ENCODE measurements at places on chromosomes 11 and 22. TPM values are rescaled to one million over a fixed set of nuclear protein-coding genes. Genes with fewer than 3 reads are reported as not detected.
A peak's percentile ranks its signal among the peaks of the same experiment; 100 is the strongest.

The YPEL4 gene
- total RNA-seq: not detected

DNA sequence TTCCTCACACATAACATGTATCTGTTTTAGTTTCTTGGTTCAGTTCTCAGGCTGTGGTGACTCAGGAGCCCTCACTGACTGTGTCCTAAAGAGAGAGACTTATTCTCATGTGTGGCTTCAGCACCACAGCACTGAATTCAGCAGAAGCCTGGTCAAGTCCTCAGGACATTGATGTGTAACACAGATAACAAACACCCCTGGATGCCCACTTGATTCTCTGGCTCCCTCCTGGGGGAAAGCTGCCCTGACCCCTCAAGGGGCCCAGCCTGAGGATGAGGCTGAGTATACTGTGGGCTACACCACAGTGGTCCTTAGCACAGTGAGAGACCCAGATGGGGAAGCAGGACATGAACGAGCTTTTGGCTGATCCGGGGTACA, 87.2 kb upstream of the VPREB1 start:
- ATAC-seq: peak; percentile 14

DNA sequence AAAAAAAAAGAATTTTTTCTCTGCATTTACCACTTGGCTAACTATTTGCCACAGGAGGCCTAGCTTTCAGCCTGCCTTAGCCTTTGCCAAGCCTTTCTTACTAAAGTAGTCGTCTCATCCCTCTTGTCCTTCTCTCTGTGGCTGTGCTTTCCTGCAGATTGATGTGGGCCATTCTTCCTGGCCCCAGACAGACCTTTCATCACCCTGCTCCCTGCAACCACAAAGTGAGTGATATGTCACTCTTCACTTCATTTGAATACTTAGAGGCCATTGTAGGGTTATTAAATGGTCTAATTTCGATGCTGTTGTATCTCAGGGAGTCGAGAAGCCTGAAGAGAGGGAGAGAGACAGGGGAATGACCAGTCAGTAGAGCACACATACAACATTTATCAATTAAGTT, 37.6 kb downstream of the ART5 start:
- ATAC-seq: no peak

The PICALM gene
- 134 TPM for total RNA-seq

- peak; percentile 94 for ATAC-seq
These were observed 15.9 kb downstream of the MOGAT2 start for GRCh38 chr11:75733431-75734107.

- ATAC-seq: no peak
These were observed 566.2 kb downstream of the TBC1D22A start for GRCh38 chr22:47328550-47329243.

The TRIM51 gene
- not detected for total RNA-seq

DNA sequence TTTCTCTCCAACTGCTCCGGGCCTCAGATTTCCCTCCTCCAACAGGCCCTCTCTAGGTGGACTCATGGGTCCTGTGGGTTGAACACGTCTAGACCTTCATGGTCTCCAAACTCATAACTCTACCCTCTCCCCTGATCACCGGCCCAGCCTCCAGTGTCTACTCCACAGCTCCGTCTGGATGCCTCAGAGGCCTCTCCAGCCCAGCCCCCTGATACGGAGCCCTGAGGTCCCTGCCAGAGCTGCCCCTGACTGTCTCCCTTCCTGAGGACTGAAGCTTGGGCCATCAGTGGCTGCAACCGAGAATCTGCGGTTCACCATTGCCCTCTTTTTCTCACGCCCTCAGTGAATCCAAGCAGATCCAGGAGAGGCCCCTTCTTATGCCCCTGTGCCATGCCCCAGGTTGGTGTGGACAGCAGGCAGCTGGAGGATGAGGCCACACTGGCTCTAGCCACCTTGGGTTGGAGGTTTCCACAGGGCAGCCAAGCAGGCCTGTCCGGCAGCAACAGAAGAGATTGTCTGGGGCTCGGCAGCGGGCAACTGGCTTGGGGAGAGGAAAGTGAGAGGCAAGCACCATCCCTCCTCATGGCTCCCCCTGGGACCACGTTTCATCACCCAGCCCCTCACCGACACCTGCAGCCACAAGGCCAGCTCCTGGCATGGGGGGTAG, 104.6 kb upstream of the FGF3 start:
- no peak for ATAC-seq

GRCh38 chr11:57713835-57714234, 1.4 kb downstream of the TMX2 start:
- no peak for ATAC-seq

The NELL1 gene
- not detected for total RNA-seq

DNA sequence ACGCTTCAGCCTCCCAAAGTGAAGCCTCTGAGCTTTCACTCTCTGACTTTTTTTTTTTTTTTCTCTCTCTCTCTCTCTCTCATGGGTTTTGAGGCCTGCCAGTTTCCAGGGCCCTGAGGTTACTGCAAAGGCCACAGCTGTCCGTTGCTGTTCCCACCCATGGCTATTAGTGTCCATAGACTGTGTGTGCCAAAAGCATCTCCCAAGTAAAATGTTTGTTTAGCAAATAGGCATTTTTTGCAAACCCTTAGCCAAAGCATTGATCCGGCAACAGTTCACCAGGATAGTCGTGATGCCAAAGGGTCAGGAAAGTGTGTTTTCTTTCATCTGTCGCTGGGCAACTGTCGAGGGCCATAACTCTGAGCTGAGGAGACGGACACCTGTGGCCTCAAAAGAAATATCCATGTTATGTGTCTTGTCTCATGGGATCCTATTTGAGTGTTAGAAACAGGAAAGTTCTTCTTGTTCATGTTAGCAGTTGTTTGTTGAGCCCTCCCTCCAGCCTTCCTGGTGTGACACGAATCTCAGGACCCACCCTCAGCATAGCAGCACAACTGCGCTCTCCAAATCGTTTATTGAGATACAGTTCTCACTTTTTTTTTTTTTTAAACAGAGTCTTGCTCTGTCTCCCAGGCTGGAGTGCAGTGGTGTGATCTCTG, 18.4 kb downstream of the FADS2 start:
- no peak for ATAC-seq

GRCh38 chr11:130096823-130097222, 27.1 kb downstream of the APLP2 start:
- ATAC-seq: no peak

The CASP5 gene
- total RNA-seq: not detected

- ATAC-seq: no peak
These were observed 88.8 kb downstream of the ABTB2 start for GRCh38 chr11:34268906-34269430.

DNA sequence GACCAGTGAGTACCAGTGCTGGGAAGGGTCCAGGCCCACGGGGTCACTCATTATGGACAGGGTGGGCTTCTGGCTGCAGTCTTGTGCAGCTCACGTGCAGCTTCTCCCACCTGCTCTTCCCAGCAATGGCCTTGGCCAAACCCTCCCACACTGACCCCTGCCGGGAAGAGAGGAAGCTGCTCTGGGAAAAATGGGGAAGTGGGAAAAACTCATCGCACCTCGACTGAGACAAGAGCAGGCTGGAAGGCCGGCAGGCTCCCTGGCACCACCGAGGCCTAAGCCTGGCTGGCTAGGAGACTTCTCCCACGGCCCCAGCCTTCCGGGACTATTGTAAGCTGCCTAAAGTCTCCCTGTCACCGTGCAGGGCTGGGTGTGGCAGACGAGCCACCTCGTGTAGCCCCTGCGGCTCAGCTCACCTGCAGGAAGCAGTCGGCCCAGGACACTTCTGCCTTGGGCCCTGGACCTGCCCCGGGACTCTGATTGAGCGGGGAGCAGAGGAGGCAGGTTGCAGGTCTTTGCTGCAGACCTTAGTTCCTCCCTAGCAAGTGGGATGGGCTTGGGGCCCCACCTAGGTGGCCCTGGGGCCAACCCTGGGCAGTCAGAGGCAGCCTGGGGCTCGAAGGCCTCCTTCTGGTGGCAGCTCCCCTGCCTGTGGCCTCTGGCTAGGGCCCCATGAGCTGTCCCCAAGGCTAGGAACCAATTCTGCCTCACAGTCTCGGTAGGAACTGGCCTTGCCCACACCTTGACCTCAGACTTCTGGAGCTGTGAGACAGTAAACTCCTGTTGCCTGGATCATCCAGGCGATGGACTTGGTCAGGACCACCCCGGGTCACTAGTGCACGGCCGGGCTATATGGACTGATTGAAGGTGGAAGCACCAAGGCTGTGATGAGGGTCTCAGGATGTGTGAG, 23.1 kb downstream of the MRGPRG start:
- ATAC-seq: no peak

The SERPING1 gene
- not detected for total RNA-seq

The OMP gene
- total RNA-seq: not detected

- ATAC-seq: no peak
These were observed 3.6 kb downstream of the CHADL start for GRCh38 chr22:41237036-41237706.

DNA sequence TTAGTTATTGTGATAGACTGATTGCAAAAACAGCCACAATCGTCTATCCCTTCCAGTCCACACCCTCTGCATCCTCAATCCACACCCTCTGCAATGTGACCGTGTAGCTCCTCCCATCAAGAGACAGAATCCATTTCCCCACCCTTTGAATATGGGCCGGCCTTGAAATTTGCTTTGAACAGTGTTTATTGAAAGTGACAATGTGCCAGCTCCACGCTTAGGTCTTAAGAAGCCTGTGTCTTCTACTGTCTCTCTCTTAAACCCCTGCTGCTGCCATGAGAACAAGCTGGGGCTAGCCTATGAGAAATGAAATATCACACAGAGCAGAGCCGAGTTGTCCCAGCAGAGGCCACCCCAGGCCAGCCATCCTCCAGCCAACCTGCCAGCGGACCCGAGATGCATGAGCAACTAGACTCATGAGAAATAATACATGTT, 22.3 kb upstream of the MICAL2 start:
- peak; percentile 12 for ATAC-seq

GRCh38 chr11:559712-560304, 730 bp downstream of the LMNTD2 start:
- no peak for ATAC-seq

The VSTM5 gene
- total RNA-seq: not detected

DNA sequence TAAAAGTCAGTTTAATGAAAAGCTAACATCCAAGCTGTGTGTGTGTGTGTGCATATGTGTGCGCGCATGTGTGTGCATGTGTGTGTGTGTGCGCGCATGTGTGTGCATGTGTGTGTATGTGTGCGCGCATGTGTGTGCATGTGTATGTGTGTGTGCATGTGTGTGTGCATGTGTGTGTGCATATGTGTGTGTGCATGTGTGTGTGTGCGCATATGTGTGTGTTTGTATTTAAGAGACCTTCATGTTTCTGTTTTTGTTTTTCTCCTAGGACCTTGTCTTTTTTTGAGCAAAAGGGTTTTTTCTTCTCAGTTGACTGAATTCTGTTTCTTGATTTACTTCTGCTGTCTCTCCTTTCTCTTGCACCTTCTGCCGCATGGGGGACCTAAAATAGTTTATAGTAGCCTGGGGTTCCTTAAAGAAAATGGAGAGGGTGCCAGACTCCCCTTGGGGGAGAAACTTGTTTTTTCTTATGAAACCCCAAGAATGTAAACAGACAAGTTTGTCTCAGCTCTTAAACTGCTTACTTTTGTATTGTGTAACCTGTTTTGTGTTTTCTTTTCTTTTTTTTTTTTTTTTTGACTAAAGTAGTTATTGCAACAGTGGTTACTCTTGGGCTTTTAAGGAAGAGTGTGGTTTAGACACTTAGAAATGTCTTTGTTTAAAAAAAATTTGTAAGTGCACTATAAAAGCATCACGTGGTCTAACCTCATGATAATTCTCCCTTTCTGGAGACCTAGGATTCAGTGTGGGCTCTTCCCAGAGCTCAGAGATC, 53.0 kb downstream of the OSBPL5 start:
- no peak for ATAC-seq

DNA sequence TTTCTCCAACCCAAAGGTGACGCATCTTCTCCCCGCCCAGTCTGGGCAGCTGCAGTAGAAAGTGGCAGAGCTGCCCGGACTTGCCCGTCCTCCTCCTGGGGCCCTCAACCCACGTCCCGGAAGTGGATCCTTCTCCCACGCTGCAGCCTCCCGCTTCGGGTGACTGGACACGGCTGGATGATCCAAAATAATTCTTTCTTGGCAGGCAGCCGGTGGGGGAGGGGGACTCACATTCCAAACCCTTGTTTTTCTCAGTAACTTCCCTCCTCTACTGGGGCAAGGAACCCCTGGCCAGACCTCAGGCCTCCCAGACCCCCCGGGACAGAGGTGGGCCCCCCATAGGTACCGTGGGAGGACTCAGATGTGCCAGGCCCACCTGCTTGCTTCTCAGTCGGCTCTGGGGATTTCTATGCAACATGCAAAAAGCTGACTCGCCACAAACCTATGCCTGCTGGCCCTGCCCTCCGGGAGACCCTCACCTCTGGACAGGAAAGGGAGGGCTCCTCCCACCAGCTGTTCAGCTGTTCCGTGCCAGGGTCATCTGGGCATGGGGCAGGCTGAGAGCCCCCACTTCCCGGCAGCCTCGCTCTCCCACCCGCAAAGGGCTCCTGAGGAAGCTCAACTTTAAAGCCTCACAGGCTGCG, 1.4 kb downstream of the PLXNB2 start:
- ATAC-seq: peak; percentile 62

The TRIM48 gene
- total RNA-seq: not detected

The CTTN gene
- total RNA-seq: 8.7 TPM

- ATAC-seq: no peak
These were observed 11.8 kb upstream of the C11orf91 start for GRCh38 chr11:33712436-33712835.

- ATAC-seq: no peak
These were observed 3.9 kb upstream of the EHF start for GRCh38 chr11:34616830-34617504.

GRCh38 chr11:79438631-79439409, 2.0 kb downstream of the TENM4 start:
- ATAC-seq: peak; percentile 19

The OR51I1 gene
- not detected for total RNA-seq

The CDC42EP2 gene
- 0.73 TPM for total RNA-seq

The ANGPTL5 gene
- not detected for total RNA-seq

The XKR3 gene
- total RNA-seq: not detected

The SLC16A8 gene
- total RNA-seq: not detected

The SCN4B gene
- total RNA-seq: 3.3 TPM

GRCh38 chr11:11822946-11823345, 18.8 kb upstream of the USP47 start:
- ATAC-seq: no peak
